GM04504 (cell line): ENCODE measurements at places on chromosomes 16 and 17.

DNA sequence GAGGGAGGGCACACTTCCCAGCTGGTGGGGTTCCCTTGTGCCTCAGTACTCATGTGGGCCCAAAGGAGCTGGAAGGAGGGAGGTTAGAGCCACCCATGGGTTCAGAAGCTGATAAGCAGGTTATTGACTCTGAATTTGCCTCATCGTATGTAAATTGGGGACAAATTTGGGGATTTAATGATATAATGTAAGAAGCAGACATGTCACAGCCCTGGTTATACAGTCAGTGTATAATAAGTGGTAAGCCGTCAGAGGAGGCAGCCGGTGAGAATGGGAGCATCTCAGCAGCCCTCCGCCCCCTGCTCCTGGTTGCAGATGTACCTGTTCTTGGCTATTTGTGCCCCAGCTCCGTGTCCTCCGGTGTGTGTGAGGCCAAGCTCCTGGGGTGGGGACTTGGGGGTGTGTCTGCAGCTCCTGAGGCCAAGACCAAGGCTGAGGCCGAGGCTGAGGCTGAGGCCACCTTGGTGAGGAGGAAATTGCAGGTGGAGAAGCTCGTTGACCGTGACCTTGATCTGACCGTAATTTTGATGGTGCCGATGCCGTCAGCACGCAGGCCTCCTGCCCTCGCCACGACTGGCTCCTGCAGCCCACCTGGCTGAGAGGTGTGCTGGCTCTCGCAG is 288.1 kb downstream of the SEC14L1 start:
- no peak for DNase-seq

- DNase-seq: no peak
These were observed 395.3 kb downstream of the HS3ST4 start for GRCh38 chr16:26087091-26087490.

GRCh38 chr17:36496018-36496789 is 9.7 kb downstream of the ZNHIT3 start:
- DNase-seq: no peak

GRCh38 chr16:740459-740763 is 386 bp downstream of the CIAO3 start:
- DNase-seq: no peak

DNA sequence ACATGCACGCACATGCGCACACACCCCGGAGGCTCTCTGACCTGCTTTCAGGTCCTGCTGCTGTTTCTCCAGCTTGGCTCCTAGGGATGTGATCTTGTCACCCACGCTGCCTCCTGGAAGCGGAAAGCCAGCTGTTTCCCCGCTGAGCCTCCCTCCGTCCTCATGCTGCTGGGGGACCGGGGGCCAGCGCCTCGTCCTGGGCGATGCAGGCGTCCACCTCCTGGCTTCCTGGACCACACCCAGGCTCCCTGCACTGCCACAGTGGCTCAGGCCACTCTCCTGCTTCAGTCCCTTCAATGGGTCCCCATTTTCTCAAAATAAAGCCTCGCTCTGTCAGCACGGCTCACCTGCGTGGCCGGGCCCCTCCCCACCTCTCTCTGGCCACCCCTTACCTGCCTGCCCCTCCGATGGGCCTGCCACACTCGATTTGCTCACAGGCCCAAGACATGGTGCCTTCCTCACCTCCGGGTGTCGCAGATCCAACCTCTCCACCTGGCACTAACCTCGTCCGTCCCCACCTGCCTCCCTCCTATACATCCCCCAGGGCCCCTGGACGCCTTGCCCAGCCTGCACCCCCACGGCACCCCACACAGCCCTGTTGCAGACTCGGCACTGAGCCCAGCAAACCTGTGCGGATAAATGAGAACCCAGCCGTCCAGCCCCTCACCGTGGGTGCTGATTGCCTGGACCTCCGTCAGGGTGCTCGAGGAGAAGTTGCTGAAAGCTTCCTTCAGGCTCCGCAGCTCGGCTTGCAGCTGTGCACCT is 6.6 kb downstream of the ASGR2 start:
- DNase-seq: no peak

DNA sequence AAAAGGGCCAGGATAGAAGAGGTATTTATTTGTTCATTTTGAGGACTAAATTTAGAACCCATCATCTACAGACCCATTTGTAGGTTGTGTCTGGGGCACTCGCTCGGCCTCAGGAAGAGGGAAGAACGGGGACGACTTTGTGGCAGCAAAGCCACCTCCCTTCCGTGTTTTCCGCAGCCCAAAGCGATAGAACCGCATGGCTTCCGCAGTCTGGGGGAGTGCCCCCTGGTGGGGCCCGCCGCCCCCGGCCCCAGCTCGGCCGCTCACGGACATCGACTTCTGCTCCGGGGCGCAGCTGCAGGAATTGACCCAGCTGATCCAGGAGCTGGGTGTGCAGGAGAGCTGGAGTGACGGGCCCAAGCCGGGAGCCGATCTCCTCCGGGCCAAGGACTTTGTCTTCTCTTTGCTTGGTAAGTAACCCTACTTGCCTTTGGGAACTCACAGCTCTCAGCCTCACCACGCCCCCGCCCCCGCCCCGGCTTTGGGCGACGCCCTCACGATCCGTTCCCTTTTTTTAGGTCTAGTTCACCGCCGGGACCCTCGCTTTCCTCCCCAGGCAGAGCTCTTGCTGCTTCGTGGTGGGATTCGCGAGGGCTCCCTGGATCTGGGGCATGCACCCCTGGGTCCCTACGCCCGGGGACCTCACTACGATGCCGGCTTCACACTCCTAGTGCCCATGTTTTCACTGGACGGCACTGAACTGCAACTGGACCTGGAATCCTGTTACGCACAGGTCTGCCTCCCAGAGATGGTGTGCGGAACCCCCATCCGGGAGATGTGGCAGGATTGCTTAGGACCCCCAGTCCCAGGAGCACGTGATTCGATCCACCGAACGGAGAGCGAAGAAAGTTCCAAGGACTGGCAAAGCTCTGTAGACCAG is 681 bp downstream of the TMEM102 start:
- no peak for DNase-seq

- DNase-seq: no peak
These were observed 8.7 kb downstream of the THRA start for GRCh38 chr17:40071313-40072039.

DNA sequence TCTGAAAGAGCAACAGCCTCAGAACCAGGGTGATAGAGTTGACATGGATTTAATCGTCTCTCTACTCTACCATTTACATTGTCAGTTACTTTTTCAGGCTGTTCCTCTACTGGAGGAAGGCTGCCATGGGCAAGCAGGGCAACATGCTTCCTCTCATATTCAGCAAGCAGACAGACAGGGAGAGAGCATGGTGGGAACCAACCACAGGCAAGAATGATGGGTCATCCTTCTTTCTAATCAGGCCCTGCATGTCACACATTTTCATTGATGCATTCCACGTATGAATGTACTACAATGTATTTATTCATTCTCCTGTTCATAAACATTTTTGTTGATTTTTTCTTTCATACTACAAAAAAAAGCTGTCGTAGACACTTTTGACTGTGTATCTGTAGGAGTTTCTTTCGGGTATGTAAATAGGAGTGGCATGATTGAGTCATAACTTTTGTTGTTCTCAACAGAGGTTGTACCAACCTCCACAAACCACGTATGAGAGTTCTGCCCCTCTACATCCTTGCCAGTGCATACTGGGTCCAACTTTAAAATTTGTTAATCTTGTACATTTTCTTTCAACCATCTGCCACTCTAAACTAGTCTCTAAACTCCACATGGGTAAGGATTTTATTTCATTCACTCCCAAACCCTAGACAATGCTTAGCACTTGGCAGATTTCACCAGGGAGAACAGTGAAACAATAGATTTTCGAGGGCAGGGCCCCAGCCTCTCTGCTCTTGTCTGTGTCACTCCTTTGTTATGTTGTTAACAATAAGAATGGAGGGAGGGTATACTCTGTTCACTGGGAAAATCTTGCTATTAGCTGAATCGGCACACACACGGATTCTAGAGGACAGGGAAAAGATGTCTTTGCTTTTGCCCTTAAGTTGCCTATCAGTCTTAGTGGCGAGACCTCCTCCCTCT is 58.7 kb downstream of the CMC2 start:
- DNase-seq: no peak

GRCh38 chr16:72552654-72553053 is 380.7 kb upstream of the PMFBP1 start:
- DNase-seq: no peak

DNA sequence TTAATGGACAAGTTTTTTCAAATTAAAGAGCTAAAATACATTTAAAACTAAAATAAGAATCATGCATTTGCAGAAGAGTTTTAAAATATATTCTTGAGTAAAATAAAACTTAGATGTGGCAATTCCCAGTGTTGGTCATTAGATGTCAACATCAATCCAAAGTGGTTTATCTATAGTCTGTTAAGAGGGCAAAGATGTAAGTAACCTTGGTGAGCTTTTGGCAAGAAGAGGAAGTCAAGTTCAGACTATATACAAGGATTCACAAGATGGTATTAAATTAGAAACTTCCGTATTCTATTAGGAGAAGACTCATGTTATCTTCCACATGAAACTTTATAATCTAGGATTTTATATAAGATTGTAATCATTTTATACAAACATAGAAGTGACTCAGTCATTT is 73.1 kb downstream of the CEP95 start:
- DNase-seq: no peak

- no peak for DNase-seq
These were observed 47.0 kb downstream of the TMC6 start for GRCh38 chr17:78081551-78081950.

DNA sequence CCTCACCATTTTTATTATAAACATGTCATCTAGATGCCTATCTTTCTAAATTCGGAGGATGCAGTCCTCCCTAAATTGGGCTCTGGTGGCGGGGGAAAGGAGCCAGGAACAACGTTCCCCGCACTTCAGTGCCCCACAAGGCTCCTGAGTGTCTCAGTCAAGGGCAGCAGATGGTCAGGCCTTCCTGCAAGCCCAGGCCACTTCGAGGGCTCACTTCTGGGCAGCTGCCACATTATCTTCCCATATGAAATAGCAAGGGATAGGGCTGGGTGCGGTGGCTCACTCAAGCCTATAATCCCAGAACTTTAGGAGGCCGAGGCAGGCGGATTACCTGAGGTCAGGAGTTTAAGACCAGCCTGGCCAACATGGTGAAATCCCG is 32.3 kb downstream of the FBXO31 start:
- peak; percentile 3 for DNase-seq

- DNase-seq: peak; percentile 23
These were observed 5.0 kb downstream of the TBKBP1 start for GRCh38 chr17:47698749-47699535.

- no peak for DNase-seq
These were observed 7.7 kb downstream of the DOK4 start for GRCh38 chr16:57478396-57479204.

DNA sequence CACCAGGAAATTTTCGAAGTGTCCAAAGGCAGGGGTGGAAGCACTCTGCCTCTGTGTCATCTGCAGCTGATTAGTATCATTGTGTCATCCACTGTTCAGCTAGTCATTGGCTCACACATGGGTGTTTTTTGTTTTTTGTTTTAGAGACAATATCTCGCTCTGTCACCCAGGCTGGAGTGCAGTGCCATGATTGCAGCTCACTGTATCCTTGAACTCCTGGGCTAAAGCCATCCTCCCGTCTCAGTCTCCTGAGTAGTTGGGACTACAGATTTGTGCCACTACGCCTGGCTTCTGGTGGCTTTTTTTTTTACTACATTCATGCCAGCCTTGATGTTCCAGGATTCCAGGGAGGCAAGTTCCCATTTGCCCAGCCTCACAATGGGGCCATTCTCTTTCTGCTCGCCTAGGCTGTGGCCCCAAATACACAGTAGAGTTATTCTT is 32.5 kb upstream of the MYO18A start:
- DNase-seq: peak; percentile 35

- DNase-seq: peak; percentile 49
These were observed 23.1 kb downstream of the CREBBP start for GRCh38 chr16:3857189-3858043.

- DNase-seq: no peak
These were observed 28.0 kb upstream of the UBE2G1 start for GRCh38 chr17:4394208-4395110.

- DNase-seq: no peak
These were observed 17.7 kb downstream of the BCL7C start for GRCh38 chr16:30875871-30876801.

DNA sequence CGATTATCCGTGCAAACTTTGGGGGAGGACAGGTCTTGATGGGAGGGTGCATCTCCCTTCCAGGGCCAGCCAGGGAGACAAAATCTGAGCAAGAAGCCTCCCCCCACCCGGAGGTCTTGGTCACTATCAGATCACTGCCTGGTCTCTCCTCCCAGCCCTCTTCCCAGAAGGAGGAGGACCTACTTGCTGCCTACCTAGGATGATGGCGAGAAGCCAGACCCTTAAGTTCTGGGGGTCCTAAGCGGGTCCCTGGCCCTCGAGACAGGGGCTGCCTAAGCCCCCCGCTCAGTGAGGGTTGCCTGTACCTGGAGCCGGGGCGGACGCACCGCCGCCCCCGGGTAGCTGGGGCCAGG is 4.6 kb downstream of the TSPOAP1 start:
- DNase-seq: no peak

- DNase-seq: no peak
These were observed 24.4 kb upstream of the CREBBP start for GRCh38 chr16:3904875-3905274.

DNA sequence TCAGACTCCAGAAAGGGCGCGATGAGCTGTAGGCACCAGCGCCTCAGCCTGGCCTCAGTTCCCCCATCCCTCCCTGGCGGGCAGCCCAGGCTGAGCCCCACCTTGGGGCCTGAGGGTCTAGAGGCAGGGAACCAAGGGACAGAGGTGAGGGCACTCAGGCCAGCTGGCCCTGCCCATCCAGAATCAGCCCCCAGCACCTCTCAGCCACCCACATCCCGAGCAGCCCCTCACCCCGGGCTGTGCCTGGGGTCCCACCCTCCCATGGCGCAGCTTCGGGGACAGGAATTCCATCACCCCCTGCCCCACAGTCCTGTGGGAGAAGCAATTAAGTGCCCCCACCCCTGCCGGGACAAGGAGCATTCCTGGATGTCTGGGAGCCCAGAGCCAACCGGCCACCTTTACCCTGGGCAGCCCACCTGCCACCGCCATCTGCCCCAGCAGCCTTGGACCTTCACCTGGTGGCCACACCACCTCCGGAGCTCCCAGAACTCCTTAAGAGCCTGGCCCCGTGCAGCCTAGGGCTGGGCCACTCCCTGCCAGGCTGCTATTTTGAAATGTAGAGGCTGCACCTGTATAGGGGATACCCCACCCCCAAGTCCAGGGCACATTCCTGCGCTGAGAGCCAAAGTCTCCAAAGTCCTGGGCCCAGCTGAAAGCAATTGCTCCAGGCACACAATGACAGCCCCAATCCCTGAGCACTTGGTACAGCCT is 33.7 kb upstream of the PVALEF start:
- DNase-seq: no peak

DNA sequence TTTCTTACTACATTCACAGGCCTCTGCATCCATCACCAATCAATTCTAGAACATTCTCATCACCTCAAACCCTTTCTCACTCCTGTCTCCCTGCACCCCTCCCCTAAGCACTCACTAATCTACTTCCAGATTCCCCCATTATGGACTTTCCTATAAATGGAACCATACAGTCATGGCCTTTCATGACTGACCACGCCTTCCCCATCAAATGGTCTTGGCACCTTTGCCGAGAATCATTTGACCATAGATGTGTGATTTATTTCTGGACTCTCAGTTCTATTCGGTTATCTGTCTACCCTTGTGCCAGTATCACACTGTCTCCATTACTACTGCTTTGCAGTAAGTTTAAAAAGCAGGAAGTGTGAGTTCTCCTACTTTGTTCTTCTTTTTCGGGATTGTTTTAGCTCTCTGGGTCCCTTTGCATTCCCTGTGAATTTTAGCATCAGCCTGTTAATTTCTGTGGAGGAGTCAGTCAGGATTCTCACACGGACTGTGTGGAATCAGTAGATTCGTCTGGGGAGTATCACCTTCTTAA is 27.5 kb downstream of the GTF3C1 start:
- no peak for DNase-seq

- no peak for DNase-seq
These were observed 26.5 kb downstream of the RHBDL3 start for GRCh38 chr17:32292094-32292493.
